ENCODE measurements at places on chromosomes 6 and 20.

GRCh38 chr6:715709-716491 lies 23.0 kb upstream of the EXOC2 start:
- DNase-seq, result no peak

DNA sequence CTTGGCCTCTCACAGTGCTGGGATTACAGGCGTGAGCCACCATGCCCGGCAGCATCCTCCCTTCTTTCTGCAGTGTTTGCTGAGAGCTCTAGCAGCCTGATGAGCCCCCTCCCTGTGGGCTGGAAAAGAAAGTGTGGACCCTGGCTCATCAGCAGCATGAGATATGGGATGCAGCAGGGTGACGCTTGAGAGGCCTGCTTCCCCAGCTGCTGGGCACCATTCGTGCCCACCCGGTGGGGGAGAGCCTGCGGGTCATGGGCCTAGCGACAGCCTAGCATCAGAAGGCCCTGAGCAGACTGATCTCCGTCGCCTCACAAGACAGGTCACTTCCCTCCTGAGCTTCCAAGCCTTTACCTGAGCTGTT lies 16.0 kb upstream of the CCDC167 start:
- no peak for DNase-seq

- DNase-seq, result no peak
Observed at GRCh38 chr6:39566456-39566855, 158.8 kb downstream of the KIF6 start.

- no peak for DNase-seq
Observed at GRCh38 chr6:73006146-73006545, 219.2 kb downstream of the KHDC1L start.

GRCh38 chr6:6912817-6913744 lies 194.7 kb upstream of the RREB1 start:
- no peak for DNase-seq

GRCh38 chr6:137763886-137764285 lies 103.2 kb upstream of the TNFAIP3 start:
- DNase-seq, result no peak

- DNase-seq, result no peak
Observed at GRCh38 chr6:44327760-44328159, 14.6 kb upstream of the AARS2 start.

DNA sequence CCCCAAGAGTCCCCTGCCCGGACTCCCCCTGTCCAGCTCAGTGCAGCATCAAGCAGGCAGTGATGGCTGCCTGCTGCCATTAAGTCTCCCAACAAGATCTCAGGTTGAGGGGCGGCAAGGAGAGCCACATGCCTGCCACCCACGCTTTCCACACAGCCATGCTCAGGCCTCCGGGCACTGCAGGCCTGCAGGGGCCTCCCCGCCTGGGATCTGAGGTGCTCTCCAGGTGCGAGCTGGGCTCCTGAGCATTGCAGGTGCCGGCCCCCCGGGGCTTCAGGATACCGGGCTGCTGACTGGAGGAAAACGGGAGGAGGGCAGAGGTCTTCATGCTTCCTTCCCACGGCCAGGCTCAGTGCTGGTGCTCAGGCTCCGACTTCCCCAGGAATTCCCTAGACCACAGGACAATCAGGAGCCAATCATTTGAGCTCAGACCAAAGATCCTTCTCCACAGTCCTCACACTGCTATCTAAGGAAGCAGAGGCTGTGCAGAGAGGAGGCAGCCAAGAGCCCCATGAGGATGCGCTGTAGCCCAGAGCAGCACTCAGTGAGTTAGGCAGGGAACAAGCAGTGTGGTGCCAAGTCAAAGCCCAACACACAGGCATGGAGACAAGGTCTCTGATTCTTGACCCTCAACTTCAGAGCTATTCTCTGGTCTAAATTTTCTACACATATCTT lies 52.7 kb downstream of the PYGB start:
- DNase-seq, result no peak

DNA sequence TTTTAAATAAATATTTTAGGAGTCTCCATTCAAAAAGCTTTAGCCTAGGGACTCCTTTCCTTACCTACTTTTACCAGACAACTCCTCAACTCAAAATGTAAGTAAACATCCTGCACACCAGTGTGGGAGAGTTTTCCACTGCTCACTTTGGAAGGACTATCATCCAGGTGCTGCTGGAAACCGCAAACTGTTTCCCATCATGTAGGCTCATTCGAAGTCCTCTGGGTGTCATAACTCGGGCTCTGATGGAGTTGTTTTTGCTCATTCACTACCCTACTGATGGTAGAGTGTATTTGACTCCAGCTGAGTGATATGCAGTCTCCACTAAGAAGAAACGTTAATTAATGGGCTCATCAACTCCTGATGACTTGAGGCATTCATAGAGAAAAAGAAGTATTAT lies 136.5 kb upstream of the AKAP12 start:
- no peak for DNase-seq

Data from stimulated activated CD8-positive, alpha-beta memory T cell treated with anti-CD3 and anti-CD28 coated beads, Interleukin-2, amount 100 ng/mL, for 1 hour (primary cell).